ENCODE measurements at places on chromosomes 7 and 10.
A peak's percentile ranks its signal among the peaks of the same experiment; 100 is the strongest.

- peak; percentile 16 for DNase-seq
Measured at GRCh38 chr10:129568583-129569344, 101.7 kb downstream of the MGMT start.

DNA sequence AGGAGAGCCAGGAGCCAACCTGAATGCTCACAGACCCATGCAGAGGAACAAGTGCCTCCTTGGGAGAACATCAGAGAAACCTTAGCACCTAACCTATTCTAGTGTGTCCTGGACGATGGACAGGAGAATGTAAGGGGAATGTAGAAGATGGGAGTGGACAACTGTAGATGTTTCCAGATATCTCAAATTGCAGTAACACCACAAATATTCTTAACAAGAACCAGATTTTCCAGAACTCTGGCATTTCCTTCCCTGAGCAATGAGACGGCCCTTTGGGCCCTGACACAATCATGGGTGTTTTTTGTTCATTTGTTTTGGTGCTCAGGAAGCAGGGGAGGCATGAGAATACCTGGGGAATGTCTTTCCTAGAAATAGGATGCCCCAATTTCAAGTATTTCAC, 196.1 kb upstream of the PRSS1 start:
- no peak for DNase-seq

GRCh38 chr10:116690356-116691322, 51.7 kb downstream of the HSPA12A start:
- DNase-seq: no peak

GRCh38 chr7:95669513-95669912, 73.2 kb upstream of the PDK4 start:
- no peak for DNase-seq

DNA sequence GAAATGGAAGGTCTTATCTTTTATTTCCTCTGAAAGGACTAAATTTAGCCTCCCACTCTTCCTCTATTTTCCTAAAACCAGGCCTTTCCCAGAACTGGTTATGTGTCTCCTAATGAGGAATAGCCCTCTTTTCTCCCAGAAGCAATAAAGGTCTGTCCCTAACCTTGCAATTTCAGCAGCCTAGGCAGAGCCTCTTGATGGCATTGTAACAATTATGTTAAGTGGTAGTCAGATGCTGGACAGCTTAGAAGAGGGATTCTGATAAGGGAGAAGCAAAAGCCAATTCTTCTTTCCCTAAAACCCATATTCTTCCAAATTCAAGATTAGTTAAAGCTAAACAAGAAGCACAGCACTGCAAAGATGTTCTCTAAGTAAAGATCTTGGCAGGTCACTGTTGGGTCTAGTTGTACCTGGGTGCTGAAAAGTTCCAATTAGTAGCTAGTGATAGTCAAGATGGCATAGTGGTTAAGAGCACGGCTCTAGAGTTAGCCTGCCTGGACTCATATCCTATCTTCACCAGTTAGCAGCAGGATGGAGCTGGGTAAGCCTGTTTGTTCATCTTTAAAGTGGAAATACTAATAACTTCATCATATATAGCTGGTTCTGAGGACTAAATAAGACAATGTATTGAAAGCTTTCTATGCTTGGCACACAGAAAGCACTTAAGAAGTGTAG, 14.3 kb upstream of the KCNIP2 start:
- DNase-seq: no peak

DNA sequence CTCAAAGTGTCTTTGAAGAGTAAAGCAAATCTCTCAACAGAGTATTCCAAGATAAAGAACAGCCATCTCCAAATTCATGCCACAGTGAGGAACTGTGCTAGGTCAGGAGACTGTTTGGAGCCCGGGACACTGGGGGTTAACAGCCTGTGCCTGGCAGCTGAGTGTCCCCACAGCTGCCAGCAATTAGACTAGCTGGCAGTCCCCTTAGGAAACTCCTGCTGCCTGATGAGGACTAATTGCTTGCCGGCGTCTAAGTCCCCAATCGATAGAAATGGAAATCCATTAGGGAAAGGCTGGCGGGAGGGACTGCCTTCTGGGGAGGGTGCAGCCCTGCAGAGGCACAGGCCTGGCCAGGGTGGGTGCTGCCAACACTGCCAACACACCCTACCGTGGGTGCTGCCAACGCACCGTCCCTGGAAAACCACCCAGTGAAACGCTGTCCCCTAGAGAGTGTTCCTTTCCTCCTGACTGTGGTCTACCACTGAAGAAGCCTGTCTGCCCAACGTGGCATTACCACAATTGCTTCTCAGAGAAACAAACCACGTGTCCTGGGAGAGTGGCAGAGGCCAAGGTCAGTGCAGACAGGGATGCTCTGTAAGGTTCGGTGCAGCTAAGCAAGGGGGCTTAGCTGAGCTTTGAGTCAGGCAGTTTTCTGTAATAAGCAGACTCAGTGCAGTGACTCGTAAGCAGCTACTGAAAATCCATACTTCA, 60.8 kb downstream of the XRCC2 start:
- DNase-seq: no peak

- DNase-seq: no peak
Measured at GRCh38 chr10:22219308-22219707, 1.5 kb upstream of the EBLN1 start.

DNA sequence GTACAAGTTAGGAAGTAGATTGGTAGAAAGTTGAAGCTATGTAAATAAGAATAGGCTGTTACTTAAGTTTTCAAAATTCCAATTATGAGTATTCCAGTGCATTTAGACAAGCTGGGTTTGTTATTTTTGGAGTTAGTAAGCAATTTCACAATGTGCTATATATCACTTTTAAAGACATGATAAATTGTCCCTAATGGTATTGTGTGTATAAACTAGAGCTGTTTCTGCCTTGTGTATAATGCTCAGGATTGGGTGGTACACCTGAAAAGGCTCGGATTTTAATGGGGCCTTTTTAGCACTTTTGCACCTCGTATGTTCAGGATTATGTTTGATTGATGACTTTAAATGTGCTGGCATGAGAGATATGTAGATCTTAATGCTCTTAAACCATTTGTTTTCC, 175.8 kb downstream of the VTI1A start:
- no peak for DNase-seq
